T-helper 17 cell (primary cell): ENCODE measurements at places on chromosomes 16 and 17. TPM values are rescaled to one million over a fixed set of nuclear protein-coding genes. Genes with fewer than 3 reads are reported as not detected.
A peak's percentile ranks its signal among the peaks of the same experiment; 100 is the strongest.

- no peak overlapping the region for H3K27ac ChIP-seq
- H3K4me3 ChIP-seq: no peak overlapping the region
- no peak for DNase-seq
- H3K4me1 ChIP-seq: no peaks in the 10 kb centered on the region
Observed at GRCh38 chr16:64290461-64290860, 831.4 kb downstream of the CDH11 start.

DNA sequence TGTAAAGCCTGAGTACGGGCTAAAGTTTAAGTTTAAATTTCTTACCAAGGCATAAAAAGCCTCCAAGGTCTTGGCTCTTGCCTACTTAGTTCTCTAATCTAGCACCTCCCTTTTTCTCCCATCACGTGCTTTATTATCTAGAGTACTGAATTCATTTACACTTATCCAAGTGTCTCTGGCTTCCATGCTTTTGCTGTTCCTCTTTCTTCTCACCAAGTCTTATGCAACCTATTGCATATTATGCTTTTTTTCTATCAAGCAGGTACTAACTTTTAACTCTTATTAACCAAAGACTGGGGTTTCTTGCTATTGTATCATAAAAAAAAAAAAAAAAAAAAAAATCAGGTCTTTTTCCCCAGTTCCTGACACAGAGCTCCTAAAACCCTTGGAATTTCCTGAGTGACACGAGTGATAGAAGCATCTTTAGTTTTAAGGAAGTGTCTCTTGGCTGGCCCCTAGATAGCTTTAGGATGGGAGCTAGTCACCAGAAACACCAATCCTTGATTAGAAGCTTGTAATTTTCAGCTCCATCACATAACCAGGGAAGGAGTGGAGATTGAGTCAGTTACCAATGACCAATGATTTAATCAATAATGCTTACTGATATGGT, 44.9 kb downstream of the SSH2 start:
- H3K36me3 ChIP-seq: peaks cover 2% of the 10 kb centered on the region
- peak overlapping the region; percentile 1 for H3K27ac ChIP-seq
- H3K4me1 ChIP-seq: peaks cover 22% of the 10 kb centered on the region

DNA sequence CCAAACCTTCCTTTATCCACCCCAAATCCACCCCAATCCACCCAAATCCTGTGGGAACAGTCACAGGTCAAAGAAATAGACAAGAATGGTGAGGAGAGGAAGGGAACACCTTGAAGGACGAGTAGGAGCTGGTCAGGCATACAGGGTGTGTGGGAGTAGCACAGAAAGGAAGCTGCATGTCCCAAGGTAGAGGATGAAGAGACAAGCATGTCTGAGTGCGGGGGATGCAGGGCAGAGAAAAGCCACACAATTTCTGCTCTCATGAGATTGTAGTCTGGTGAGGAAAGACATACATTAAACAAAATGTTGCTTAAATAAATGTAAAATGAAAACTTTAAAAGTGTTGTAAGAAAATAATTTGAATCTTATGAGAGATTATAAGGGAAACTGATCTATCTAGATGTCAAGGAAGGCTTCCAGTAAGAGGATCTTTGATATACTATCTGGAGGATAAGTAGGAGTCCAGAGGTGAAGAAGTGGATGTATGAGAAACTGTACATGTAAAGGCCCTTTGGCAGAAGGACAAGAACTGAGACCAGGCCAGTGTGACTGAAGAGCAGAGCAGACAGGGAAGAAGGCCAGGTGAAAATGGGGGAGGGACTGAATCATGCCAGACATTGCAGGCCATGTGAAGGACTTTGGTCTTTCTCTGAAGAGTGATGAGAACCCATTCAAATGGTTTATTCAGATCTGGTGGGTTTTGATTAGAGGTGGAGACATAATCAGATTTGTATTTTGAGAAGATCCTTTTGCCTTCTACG, 18.6 kb downstream of the TMEM98 start:
- H3K4me1 ChIP-seq: peaks cover 2% of the 10 kb centered on the region
- H3K27ac ChIP-seq: no peak overlapping the region
- no peak for DNase-seq
- H3K4me3 ChIP-seq: no peak overlapping the region
- H3K27me3 ChIP-seq: peaks cover 58% of the 10 kb centered on the region
- H3K36me3 ChIP-seq: peaks cover 1% of the 10 kb centered on the region

GRCh38 chr16:49531931-49532840, 158.6 kb downstream of the C16orf78 start:
- H3K27ac ChIP-seq: no peak overlapping the region
- H3K27me3 ChIP-seq: peaks cover 27% of the 10 kb centered on the region
- no peak for DNase-seq
- H3K36me3 ChIP-seq: no peaks in the 10 kb centered on the region

- peak overlapping the region; percentile 95 for H3K4me3 ChIP-seq
- H3K27ac ChIP-seq: peak overlapping the region; percentile 98
- H3K4me1 ChIP-seq: peaks cover 72% of the 10 kb centered on the region
- no peak for DNase-seq
- H3K27me3 ChIP-seq: no peaks in the 10 kb centered on the region
Observed at GRCh38 chr16:50268352-50268751, 2.0 kb downstream of the ADCY7 start.

- H3K27me3 ChIP-seq: peaks cover 29% of the 10 kb centered on the region
- no peak for DNase-seq
- no peak overlapping the region for H3K4me3 ChIP-seq
- peaks cover 11% of the 10 kb centered on the region for H3K4me1 ChIP-seq
- H3K27ac ChIP-seq: no peak overlapping the region
- no peaks in the 10 kb centered on the region for H3K36me3 ChIP-seq
Observed at GRCh38 chr16:55499951-55500529, 8.8 kb upstream of the LPCAT2 start.

- no peaks in the 10 kb centered on the region for H3K27me3 ChIP-seq
- no peaks in the 10 kb centered on the region for H3K36me3 ChIP-seq
Observed at GRCh38 chr17:77437017-77437416, 296.2 kb downstream of the SEC14L1 start.

KRTAP4-6 gene
- not detected for total RNA-seq

ADAM11 gene
- 0.08 TPM for total RNA-seq

GRCh38 chr17:31595666-31596381, 204.3 kb downstream of the RAB11FIP4 start:
- H3K27me3 ChIP-seq: no peaks in the 10 kb centered on the region
- peaks cover 5% of the 10 kb centered on the region for H3K4me1 ChIP-seq
- DNase-seq: no peak
- no peak overlapping the region for H3K4me3 ChIP-seq

DNA sequence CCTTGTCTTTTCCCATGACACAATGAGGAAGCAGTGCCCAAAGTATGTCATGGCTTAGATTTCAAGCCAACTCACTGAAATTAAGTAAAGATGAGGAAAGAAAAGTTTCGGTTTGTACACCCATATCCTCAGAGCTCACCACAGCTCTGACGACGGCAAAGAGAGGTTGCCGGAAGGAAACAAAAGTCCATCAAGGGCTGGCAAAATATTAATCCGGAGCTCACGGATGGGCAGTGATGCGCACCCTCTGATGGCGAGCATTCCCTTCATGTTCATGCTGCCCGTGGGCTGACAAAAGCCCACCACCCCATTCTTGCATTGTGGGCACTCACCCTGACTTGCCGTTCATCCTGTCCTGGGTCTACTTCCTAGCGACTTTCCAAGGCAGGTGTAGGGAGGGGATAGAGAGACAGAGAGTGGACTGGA, 103.1 kb downstream of the SOX9 start:
- H3K36me3 ChIP-seq: no peaks in the 10 kb centered on the region
- peaks cover 2% of the 10 kb centered on the region for H3K4me1 ChIP-seq
- no peak for DNase-seq
- H3K27me3 ChIP-seq: peaks cover 22% of the 10 kb centered on the region

DNA sequence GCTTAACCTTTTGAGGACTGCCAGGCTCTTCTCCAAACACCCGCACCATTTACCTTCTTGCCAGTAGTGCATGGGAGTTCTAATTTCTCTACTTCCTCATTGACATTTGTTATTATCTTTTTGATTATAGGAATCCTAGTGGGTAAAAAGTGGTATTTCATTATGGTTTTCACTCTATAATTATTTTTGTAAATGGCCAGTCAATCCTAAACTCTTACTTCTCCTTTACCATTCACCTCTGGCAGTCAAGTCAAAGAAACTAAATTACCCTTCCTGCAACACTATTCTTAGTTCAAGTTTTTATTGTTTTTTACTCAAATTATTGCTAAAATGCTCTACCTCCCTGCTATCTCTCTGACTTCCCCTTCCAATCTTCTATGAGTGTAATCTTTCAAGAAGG, 29.8 kb upstream of the ANKFY1 start:
- peaks cover 23% of the 10 kb centered on the region for H3K4me1 ChIP-seq
- H3K27me3 ChIP-seq: no peaks in the 10 kb centered on the region
- H3K36me3 ChIP-seq: peaks cover 5% of the 10 kb centered on the region
- no peak for DNase-seq
- H3K27ac ChIP-seq: no peak overlapping the region

GP1BA gene
- 1.6 TPM for total RNA-seq

GRCh38 chr17:12107905-12108304, 87.2 kb downstream of the MAP2K4 start:
- peaks cover 6% of the 10 kb centered on the region for H3K4me1 ChIP-seq
- peaks cover 7% of the 10 kb centered on the region for H3K36me3 ChIP-seq
- DNase-seq: no peak
- H3K4me3 ChIP-seq: no peak overlapping the region
- no peak overlapping the region for H3K27ac ChIP-seq
- no peaks in the 10 kb centered on the region for H3K27me3 ChIP-seq

- no peaks in the 10 kb centered on the region for H3K36me3 ChIP-seq
- peak overlapping the region; percentile 41 for H3K4me3 ChIP-seq
- H3K4me1 ChIP-seq: peaks cover 14% of the 10 kb centered on the region
- peaks cover 10% of the 10 kb centered on the region for H3K27me3 ChIP-seq
Observed at GRCh38 chr17:4509923-4510617, 11.4 kb downstream of the SPNS2 start.

DNA sequence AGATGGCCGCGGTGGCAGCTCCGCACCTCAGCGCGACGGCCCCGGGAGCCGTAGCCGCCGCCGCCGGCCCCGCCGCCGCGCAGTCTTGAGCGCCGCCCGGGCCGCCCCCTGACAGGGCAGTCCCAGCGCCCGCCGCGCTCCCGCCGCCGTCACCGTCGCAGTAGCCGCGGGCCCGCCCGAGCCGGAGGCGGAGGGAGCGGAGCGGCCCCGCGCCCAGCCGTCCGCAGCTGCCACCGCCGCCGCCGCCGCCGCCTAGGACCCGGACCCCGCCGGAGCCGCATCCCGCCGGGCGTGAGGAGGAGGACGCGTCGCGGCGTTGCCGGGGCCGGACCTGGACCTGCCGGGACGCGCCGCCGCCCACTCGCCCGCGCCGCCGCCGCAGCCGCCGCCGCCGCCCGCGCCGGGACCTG, 218 bp downstream of the TNRC6C start:
- peaks cover 41% of the 10 kb centered on the region for H3K4me1 ChIP-seq
- DNase-seq: no peak
- H3K27ac ChIP-seq: no peak overlapping the region
- peaks cover 3% of the 10 kb centered on the region for H3K36me3 ChIP-seq
- H3K27me3 ChIP-seq: no peaks in the 10 kb centered on the region

ABCC12 gene
- not detected for total RNA-seq

MILR1 gene
- total RNA-seq: 1.0 TPM

EFNB3 gene
- total RNA-seq: not detected

GRCh38 chr16:65648101-65648500, 526.2 kb upstream of the CDH11 start:
- no peaks in the 10 kb centered on the region for H3K27me3 ChIP-seq
- no peaks in the 10 kb centered on the region for H3K4me1 ChIP-seq
- DNase-seq: no peak
- no peaks in the 10 kb centered on the region for H3K36me3 ChIP-seq
- no peak overlapping the region for H3K27ac ChIP-seq
- no peak overlapping the region for H3K4me3 ChIP-seq

- no peak overlapping the region for H3K4me3 ChIP-seq
- H3K4me1 ChIP-seq: peaks cover 10% of the 10 kb centered on the region
Observed at GRCh38 chr17:19656336-19656735, 7.8 kb downstream of the ALDH3A2 start.

TNFRSF13B gene
- total RNA-seq: not detected

DNA sequence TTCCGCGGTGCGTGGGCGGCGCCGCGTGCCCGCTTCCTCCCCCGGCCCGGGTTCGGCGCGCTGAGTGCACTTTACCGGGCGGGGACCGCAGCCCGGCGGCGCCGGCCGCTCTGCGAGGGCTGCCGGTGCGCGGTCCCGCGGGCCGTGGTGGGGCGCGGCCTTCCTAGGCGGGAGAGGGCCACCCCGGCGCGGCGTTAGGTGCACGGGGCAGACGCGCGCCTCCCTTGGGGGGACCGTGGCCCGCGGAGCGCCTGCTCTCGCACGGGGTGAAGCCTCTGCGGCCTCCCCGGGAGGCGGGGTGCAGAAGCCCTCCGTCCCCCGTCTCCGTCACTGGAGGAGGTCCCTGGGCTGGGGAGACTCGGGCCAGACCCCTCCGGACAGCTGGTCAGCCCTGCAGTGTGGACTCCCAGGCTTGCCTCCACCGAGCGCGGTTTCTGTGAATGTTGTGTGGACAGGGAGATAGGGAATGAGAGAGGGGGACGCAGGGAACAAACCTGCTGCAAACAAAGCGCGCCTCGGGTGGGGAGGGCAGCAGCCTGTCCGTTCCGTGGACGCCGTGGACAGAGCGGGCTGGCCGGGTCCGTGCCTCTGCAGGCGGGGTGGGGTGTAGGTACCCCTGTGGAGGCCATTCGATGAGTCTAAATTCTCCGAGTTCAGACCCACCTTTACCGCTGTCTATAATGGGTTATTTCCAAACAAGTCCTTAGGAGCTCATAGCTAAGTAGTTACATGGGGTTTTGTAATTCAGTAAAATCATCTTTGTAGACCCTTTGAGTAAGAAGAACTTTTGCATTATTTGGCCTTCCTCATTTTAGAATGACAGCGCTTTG, 721 bp downstream of the TBCD start:
- DNase-seq: peak; percentile 39
- H3K4me1 ChIP-seq: peaks cover 21% of the 10 kb centered on the region
- no peaks in the 10 kb centered on the region for H3K27me3 ChIP-seq
- no peak overlapping the region for H3K27ac ChIP-seq

- no peaks in the 10 kb centered on the region for H3K27me3 ChIP-seq
- no peaks in the 10 kb centered on the region for H3K4me1 ChIP-seq
- no peaks in the 10 kb centered on the region for H3K36me3 ChIP-seq
- H3K4me3 ChIP-seq: no peak overlapping the region
Observed at GRCh38 chr16:25199457-25199856, 17.3 kb upstream of the AQP8 start.

GRCh38 chr17:45755050-45755449, 29.1 kb upstream of the CRHR1 start:
- no peak overlapping the region for H3K4me3 ChIP-seq
- DNase-seq: no peak
- H3K36me3 ChIP-seq: peaks cover 5% of the 10 kb centered on the region
- peaks cover 74% of the 10 kb centered on the region for H3K27me3 ChIP-seq
- H3K27ac ChIP-seq: no peak overlapping the region

RNF222 gene
- 0.62 TPM for total RNA-seq

SULT1A2 gene
- 0.22 TPM for total RNA-seq

MIEN1 gene
- 41.8 TPM for total RNA-seq

- H3K4me3 ChIP-seq: peak overlapping the region; percentile 84
- no peaks in the 10 kb centered on the region for H3K27me3 ChIP-seq
- H3K27ac ChIP-seq: peak overlapping the region; percentile 57
- H3K4me1 ChIP-seq: peaks cover 5% of the 10 kb centered on the region
- DNase-seq: peak; percentile 16
- H3K36me3 ChIP-seq: no peaks in the 10 kb centered on the region
Observed at GRCh38 chr17:19867079-19867328, 732 bp downstream of the ULK2 start.
